ENCODE measurements at places on chromosomes 5 and 9.

DNA sequence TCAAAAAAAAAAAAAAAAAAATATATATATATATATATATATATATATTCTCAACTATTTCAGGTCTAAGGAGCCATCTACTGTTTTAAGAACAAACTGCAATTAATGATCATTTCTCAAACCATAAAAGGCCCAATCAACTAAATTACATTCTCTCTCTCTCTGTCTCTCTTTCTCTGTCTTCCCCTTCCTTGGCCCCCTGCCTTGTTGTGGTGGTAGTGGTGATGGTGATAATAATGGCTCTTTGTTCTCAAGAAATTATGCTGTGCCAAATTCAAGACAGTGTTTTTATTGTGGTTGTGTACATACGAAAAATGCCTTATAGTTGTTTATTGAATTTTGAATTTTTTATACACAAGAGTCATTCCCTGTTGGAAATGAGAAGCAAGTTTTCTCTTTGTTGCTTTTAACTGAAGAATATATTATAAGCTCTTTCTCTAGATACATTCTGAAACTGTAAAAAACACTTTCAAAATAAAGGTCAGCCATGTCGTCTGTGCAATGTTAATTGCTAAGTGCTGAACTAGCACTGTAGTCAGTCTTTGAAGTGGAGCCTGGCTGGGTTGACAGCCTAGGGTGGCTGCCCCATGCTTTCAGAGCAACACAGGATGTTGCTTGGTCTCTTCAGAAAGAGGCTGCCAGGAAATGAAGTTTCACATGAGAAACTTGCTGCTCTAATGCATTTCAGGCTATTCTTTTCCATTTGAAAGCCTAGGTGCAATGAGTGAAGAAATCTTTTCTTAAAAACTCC lies 96.0 kb downstream of the HINT1 start:
- DNase-seq = no peak

DNA sequence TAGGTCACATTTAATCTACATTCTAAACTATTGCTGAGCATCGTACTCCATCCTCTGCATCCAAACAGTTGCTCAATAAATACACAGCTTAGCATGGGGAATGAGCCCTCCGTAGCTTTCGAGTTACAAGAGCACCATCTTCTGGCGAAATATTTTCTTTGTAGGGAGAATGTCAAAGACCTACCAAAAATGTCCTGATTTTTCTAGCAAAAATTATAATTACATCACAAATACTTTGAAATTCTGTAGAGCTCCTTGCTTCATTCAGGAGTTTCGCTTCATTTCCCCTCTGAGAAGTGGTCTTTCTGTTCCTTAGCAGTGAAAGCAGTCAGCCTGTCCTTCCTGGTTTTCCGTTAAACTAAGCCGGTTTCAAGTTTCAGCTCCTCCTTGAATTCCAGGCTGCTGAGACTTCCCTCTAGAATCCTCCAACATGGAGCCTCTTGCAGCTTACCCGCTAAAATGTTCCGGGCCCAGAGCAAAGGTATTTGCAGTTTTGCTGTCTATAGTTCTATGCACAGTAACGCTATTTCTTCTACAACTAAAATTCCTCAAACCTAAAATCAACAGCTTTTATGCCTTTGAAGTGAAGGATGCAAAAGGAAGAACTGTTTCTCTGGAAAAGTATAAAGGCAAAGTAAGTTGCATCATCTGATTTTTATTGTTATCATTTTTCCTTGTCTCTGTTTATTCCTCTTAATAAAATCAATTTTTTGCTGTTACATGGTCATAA lies at the start of gene GPX8:
TSS of gene GPX8 (plus strand) at position 409 of the 730 bp plus-strand sequence. CDS start at position 431, 22 bp downstream.
- DNase-seq = no peak

GRCh38 chr9:100485196-100485595 lies 12.2 kb downstream of the TMEFF1 start:
- DNase-seq = no peak

DNA sequence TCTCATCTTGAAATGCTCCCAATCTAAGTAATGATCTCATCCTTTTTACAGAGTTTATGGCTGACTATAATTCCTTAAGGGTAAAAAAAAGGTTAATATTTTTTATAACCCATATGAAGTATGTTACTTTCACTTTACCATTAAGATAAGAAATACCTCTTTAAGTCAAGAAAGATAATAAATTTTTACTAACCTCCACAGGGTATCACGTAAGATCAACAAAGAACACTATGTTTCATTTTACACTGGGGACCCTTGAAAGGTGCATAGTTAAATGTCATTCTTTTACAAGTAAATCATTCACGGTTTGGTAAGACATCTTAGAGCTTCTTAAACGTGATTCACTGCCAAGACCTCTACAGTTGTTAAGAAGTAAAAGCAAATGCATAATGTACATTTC lies 472.7 kb upstream of the CDH9 start:
- DNase-seq = no peak

GRCh38 chr5:13218518-13218917 lies 726.0 kb downstream of the DNAH5 start:
- no peak for DNase-seq
